ENCODE measurements at places on chromosomes 5 and 9.

DNA sequence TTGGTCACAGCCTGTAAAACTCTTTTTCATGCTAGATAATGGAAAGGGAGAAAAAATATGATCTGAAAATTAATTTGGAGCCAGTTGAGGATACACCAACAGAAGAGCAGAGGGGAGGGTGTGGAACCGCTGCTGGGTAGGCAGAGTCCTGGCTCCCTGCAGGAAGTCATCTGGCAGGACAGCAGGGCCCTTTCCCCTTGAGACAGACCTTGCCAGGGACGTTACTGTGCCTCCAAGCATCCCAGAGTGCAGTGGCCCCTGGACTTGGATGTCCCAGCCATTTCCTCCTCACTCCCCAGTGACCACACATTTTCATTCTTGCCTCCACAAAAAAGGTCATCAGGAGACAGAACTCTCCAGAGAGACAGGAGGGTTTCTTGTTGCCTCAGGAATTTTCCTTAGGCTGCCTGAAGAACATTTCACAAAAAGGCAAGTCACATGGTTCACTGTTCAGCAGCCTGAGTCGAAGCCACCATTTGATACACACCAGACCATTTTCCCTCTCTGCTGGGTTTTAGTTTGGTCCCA, 5.9 kb downstream of the TRPM3 start:
- no peak for DNase-seq

DNA sequence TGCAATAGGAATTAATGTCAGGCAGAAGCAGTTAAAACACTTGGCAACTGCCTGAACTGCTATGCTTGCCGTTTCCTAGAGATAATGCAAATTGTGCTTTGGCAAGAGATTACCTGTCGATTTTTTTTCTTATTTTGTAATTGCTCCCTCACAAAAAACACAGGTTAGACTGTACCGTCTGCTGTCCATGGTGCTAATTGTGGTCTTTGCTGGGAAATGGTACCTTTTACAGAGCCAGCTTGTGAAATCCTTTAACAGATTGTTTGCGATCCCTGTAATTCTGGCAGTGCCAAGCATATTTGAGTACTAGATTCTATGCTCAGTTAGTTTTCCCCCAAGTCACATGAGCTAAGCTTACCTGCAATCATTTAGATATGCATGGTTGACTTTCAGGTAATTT, 2125.8 kb upstream of the WWC1 start:
- no peak for DNase-seq

- no peak for DNase-seq
Measured at GRCh38 chr5:131008329-131008728, 156.7 kb downstream of the HINT1 start.

DNA sequence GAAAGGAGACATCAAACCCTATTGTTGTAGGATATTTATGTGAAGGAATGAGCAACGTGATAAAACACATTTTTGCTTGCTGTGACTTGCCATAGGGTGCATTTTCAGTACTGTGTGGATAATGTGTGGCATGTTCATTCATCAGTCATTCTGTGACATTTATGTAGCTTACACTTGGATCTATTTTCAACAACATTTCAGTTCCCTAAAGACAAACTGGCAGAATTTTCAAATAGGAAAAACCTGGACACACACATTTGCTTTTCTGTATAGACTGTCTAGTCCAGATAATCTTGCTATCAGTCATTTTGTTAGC, 127.7 kb downstream of the TMC1 start:
- no peak for DNase-seq

DNA sequence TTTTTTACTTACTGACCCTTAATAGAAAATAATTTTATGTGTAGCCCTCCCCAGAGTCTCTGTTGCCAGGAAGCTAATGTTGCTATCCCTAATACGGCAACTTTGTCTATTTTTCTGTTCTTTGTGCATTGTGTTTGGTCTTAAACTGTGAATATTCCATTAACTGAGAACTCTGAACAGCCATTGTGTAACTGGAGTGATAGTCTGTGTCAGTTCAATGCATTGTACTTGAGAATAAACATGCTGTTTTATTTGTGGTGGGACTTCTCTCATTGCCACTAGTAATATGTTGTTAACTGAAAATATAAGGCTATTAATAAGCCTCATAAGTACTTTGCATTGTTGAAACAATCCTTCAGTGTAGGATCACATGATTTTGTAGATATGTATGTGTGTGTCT, 278.3 kb upstream of the DMRT1 start:
- no peak for DNase-seq

DNA sequence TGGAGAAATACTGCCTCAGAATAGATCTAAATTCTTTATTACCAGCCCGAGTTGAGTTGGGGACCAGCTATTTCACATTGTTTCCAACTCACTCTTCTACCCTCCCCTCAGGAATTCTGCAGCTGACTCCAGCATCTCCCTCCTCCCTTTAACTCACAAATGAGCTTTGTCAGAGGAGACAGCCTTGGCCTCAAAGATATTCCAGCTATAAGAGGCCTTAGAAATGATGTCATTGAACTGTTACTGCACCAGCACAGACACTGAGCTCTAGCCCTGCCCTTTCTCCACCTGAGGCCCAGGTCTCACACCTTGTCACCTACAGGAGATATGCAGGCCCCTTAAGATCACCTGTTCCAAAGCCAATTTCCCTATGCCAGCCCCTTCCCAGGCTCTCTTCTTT, 78.4 kb upstream of the ATP10B start:
- DNase-seq: no peak

- DNase-seq: no peak
Measured at GRCh38 chr9:134871697-134872340, 8.8 kb upstream of the FCN2 start.

DNA sequence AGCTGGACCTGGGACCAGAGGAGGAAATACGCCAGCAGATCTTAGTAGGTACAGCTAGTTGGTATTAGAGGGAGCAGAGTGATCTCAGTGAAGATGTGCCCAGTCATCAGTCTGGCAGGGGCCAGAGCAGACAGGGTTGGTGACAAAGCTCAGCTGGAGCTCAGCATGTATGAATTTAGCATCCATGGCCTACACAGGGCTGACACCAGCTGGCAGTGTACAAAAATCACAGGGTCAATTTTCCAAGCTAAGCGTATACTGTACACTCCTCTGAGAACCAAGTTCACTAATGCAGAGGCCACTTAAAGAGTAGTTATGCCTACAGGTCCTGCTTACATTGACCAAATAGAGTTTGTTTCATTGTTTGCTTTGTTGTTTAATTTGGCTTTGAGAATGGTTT, 146.6 kb downstream of the SLC24A2 start:
- DNase-seq: no peak

DNA sequence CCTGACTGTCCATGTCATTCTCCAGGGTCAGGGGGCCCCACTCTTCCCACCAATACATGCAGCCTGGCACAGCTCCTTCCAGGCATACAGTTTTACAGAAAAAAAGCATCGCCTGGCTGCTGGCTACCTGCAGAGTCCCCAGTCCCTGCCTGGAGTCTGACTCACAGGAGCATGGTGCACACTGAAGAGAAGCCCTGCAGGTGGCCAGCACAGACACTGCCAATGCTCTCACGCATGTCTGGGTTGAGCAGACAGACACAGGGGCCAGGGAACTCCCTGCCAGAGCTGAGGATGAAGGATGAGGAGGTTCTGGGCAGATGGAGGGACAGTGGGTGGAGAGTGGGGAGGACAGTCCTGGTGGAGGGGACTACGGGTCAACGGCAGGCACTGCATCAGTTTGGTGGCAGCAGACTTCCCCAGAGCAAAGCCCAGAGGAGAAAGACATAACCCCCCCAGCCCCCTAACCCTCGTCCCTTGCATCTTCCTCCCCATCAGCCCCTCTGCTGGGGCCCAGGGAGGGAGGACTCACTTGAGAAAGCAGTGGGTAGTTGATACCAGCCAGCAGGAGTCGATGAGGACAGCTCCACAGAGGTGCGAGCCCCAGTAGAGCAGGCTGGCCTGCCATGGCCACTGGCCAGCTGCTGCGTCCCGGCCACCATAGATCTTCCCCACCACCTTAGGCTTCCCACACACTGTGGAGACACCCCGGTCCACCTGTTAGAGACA, 72.9 kb upstream of the SPTLC1 start:
- no peak for DNase-seq

GRCh38 chr9:77882294-77882693, 149.3 kb downstream of the GNAQ start:
- DNase-seq: no peak

DNA sequence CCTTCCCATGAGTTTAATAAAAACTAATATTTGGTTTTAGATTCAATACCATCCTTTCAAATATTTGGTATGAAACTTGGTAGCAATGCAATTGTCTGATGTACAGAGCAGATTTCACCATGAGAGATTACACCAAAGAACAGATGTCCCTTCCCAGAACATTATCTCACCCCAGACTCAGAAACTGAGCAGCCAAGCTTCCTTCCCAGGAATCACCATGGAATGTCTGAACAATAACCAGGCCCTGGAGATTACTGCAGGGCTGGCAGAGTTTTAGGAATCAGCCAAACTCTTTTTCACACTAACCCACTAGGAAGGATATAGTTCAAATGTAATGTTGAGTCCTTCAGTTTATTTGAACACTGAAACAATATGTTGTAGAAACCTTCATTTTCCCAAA, 23.9 kb downstream of the CLTA start:
- no peak for DNase-seq

- DNase-seq: no peak
Measured at GRCh38 chr5:126143622-126144021, 279.6 kb upstream of the GRAMD2B start.

DNA sequence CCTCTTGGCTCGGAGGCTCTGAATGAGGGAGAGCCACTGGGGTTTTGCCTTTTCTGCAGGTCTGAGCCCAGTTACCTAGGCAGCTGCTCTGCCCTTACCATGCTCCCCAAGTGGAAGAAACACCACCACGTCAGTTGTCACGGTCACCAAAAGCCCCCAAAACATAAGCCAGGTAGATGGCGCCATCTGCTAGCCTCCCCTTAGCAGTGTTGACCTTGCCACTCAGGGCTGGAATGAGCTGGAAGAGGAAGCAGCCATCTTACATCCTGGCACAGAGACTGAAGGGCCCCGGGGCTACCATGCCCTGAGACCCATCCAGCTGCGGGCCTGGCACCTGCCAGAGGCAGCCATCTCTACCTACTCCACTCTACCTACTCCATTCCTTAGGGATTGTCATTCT, 7.4 kb downstream of the ZER1 start:
- no peak for DNase-seq

GRCh38 chr9:109417585-109418544, 80.2 kb downstream of the PTPN3 start:
- DNase-seq: no peak

DNA sequence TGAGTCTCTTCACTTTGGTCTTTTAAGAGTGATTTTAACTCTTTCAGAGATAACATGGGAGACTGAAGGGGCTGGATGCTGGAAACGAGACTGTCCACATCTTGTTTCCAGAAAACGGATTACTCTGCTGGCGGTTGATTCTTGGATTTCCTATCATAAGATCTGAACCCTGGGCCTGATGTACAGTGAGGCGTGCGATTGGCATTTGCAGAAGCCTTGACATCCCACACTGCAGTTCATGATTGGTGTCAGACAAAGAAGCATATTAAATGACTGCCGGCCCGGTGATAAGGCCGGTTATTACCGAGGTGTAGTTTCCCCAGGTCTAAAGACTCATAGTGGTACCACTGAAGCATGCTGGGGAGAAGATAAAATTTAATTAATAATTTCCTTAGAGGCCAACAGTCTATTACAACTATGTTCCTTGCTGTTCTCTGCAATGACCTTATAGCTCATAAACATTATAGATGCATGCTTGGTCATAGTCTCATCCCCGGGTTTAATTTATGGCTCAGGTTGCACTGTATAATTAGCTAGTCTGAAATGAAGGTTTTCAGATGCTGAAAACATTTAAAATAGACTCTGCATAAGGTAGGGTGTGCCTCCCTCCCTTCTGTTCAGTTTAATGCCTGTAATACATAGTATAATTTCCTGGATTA, 99.2 kb downstream of the PPP2R2B start:
- no peak for DNase-seq

- DNase-seq: no peak
Measured at GRCh38 chr5:175738602-175739133, 80.8 kb downstream of the HRH2 start.

DNA sequence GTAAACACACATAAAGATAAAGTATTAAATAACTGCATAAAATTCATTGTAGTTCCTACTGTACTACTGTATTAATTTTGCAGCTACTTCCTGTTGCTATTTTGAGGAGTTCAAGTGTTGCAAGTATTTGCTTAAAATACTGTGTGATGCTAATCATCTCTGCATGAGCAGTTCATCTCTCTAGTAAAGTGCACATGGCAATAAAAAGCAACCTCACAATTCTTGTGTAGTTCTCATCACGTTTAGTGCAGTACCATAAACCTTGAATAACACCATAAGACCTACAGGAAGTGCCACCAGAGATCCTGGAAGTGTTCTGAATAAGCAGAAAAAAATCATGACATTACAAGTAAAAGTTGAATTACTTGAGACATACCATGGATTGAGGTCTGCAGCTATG, 34.6 kb downstream of the CPLANE1 start:
- no peak for DNase-seq

DNA sequence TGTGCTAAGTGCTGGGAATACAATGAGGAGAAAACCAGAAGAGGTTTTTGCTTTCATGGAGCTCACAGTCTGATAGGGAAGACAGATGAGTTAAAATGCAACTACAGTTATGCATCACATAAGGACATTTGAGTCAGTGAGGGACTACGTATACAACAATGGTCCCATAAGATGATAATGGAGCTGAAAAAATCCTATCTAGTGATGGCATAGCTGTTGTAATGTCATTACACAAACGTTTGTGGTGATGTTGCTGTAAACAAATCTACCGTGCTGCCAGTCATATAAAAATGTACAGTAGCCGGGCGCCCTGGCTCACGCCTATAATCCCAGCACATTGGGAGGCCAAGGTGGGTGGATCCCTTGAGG, 110.1 kb upstream of the RAD23B start:
- no peak for DNase-seq

DNA sequence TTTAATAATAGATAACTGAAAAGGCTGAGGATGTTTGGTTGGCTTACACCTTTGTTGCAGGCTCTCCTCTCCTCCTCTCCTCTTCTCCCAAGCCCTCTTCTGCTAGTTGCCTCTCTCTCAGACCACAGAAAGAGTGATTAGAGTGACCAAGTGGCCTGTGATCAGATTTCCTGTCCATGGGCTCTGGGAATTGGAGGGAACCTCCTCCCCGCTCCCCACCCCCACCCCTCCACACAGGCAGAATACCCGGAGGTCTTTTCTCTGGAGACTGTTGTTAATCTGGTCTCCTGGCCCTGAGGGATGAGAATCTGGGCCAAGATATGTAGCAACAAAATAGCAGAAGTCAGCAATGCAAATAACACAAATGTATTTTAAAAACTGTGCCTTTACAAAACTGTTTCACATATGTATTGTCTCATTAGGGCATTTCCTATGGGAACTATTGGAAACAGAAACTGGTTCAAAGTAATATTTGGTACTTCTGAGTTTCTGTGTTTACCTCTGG, 361.3 kb downstream of the NR2F1-AS1 start:
- no peak for DNase-seq

GRCh38 chr5:32067774-32068470, 106.2 kb downstream of the GOLPH3 start:
- no peak for DNase-seq

DNA sequence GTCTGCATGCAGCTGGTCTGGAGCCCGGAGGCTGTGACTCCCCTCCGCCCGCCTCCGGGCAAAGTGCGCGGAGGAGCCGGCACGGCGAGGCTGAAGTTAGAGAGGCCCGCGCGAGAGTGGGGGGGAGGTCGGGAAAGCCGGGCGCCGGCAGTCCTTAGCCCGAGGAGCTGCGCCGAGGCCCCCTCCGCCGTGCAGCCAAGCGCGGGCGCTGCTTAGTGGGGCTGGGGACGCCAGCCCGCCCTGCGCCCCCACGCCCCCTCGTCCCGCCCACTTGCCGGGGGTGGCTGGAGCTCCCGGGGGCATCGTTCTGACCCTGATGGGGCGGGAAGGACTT, 403 bp downstream of the NINJ1 start:
- peak; percentile 64 for DNase-seq
